ENCODE measurements at places on chromosomes 16 and 17.

DNA sequence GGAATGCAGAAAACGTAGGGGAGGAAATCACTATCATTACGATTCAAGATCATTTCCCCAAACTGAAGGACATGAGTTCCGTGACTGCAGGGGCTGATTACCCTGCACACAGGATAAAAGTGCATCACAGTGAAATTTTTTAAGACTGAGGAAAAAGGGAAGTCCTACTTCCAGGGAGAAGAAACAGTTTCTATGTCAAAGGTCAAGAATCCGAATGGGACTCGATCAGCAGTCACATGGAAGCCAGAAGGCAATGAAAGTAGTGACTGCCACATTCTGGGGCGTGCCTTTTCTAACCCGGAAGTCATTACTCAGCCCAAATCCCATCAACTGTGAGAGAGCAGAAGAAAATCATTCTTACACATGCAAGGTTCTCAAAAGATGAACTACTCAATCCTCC is 12.1 kb downstream of the ZZEF1 start:
- DNase-seq: no peak

DNA sequence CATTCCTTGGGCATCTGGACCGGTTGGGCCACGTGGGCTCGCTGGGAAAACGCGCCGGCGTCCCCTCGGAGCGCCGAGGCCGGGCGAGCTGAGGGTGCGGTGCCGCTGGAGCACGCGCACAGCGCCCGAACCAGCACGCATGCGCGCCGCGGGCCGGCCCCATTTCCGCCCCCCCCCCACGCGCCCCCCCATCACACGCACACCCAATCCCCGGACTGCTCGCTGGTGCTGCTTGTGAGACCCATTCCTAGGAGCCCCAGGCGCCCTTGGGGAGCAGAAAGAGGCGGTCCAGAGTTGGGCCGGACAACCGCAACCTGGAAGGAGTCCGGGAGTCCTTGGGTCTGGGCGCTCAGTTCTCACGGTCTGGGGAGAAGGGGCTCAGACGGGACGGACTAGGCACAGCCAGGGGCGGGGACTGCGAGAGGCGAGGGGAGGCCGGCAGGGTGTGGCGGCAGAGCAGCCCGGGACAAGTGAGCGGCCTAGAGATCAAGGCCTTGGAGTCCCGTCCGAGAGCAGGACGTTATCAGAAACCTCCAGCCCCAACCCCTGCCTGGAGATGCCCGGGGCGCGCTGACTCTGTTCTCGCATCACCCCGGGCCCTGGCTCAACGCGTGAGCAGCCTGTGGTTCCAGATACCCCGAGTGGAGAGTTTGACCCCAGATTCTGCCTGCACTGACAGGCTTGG is 6.0 kb upstream of the CBX8 start:
- DNase-seq: no peak

DNA sequence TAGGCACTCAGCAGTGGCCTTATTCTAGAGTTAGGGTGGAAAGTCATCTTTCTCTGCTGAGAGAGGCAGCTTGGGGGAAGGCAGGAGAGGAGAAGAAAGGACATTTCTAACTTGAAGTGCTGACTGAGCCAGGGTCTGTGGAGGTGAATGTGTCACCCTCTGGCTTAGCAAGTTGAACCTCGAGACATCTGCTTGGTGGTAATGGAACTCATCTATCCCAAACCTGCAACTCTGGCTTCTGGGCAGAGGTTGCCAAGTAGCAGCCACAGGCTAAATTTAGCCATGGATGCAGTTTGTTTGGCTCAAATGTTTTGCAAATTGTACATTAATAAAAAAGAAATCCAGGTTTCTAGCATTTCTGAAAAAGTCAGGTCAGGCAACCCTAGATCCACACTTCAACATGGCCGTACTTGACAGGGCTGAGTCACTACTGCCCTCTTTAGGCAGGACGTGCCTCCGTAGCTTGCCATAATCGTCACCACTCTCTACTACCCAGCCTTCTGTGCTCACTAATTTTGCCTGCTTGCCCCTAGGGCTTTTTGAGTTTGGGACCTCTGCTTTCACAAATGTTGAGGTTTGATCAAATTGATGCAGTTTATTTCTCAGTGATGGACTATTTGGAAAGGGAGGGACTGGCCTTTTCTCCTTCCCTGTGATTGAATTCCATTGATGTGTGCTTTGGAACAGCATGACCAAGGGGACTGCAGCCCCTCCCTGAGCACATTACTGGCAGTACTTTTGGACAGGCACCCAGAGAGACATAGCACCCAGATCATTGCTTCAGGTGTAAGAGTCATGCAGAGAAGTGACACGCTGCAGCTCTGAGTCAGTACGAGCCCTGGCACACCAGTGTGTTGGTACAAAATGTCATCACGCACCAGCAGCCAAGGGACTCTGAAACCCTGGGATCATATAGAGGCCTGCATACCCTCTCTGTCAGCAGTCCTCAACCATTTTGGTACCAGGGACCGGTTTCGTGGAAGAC is 5.2 kb downstream of the CDH13 start:
- DNase-seq: no peak

DNA sequence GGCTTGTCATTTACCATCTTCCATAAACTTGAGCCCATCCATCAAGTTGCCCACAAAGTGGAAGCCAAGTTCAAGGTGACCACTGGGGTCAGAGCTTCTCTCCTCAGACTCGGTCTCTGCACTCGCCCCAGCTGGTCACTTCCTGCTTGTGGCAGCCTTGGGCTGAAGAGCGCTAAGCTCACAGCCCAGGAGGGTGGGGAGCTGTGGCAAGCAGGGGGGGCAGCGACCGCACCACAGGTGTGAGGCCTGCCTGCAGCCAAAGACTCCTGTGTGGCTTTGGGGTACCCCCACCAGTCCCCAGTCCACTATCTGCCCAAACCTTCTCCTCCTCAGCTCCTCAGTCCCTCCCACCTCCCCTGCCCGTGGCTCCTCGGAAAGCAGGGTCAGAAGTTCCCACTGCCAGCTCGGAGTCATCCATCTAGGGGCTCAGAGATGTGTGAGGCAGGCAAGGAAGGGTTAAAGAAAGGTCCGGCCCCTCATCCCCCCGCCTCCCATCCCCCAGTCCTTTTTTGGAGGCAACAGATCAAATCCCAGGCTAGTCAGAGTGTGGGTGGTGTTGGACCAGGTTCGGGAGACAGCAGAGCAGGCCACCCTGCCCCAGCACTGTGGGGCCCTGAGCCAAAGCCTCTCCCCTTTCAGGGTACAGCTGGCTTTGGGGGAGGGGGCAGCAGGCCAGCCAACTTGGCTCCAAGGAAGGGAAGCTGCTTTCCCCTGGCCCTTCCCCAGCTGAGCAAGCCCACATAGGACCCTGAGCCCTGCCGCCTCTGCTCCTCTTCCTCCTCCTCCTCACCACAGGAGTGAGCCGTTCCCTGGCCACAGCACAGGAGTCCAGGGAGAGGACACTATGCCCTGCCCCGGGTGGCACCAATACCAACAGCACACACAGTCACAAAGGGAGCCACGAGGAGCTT is 3.2 kb downstream of the CSF3 start:
- no peak for DNase-seq

- DNase-seq: no peak
Observed at GRCh38 chr17:41354536-41354935, 3.9 kb upstream of the KRT33A start.

GRCh38 chr16:46746821-46747776 is 1.0 kb downstream of the MYLK3 start:
- DNase-seq: no peak

GRCh38 chr17:56887105-56887504 is 26.7 kb downstream of the TRIM25 start:
- DNase-seq: no peak

DNA sequence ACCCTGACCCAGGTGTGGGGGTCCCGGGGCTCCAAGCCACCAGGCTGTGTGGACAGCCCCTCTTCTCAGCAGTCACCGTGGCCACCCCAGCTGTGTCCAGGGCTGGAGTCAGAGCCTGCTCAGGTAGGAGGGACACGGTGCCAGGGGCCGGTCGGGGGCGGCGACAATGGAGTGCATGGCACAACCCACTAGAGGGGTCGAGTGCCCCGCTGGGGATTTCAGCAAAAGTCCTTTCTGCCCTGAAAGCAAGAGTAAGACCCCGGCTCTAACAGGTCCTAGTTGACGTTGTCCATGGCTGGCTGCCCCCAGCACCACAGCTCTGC is 11.3 kb downstream of the UTS2R start:
- DNase-seq: no peak

- no peak for DNase-seq
Observed at GRCh38 chr16:71954699-71955195, 45.5 kb downstream of the PKD1L3 start.

- DNase-seq: peak; percentile 62
Observed at GRCh38 chr17:10618202-10618635, 38.9 kb downstream of the MYH3 start.

- no peak for DNase-seq
Observed at GRCh38 chr17:73432624-73433190, 120.9 kb upstream of the CDC42EP4 start.

DNA sequence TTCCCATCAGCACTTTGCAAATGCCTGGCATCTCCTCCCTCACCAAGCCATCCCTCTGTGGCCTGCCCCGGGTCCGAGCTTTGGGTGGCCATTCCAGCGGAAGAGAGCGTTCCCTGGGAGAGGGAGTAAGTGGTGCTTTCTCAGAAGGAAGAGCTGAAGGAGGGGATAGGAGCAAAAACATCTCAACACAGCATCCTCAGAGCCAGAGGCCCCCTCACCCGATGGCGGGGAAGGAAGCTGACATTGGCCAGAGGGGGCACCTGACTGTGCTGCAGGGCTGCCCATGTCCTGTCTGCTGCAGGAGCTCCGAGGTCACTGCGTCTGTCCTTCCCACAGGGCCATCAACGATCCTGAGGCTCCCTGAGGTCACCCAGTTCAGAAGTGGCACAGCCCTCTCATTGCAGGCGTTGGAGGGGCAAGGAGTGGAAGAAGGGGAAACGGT is 427 bp upstream of the TLCD3B start:
- no peak for DNase-seq

DNA sequence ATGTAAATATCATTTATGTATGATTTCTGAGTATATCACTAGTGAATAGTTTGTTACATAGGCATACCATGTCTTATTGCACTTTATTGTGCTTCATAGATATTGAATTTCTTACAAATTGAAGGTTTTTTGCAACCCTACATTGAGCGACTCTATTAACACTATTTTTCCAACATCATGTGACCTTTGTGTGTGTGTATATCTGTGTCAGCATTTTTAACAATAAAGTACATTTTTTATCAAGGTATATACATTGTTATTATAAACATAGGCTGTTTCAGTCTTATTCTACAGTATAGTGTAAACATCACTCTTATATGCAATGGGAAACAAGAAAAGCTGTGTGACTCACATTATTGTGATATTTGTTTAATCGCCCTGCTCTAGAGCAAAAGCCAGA is 1944.9 kb downstream of the TP53TG3F start:
- DNase-seq: no peak

GRCh38 chr17:64497565-64498035 is 746 bp upstream of the POLG2 start:
- DNase-seq: no peak

DNA sequence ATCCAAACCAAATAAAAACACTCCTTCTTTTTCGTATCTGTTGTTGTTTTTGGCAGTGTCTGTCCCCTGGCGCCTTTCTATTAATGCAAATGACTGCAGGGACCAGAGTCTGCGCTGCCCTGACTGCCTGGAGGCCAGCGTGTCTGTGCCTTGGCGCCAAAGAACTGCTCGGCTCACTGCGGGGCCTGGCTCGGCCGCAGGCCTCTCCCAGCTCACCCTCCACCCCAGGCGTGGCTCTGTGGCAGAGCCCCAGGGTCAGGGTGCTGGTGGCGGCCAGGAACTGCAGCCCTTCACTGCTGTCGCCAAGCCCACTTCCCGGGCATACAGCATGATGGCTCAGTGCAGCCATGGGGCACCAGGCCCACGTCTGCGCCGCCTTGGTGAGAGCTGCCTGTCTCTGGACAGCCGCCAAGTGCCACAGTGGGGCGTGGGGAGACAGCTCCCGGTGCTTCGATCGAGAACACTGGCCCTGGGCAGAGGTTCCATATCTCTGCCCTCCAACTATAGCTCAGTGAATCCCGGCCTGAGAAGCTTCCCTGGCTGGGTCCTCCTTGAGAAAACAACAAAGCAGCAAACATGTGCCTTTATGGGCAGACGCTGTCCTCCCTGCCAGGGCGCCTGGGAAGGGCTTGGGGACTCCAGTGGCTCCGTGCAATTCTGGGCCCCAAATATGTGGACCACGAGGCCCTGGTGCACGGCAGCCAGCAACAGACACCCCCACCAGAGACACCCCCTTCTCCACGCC is 11.1 kb downstream of the CANT1 start:
- peak; percentile 46 for DNase-seq

DNA sequence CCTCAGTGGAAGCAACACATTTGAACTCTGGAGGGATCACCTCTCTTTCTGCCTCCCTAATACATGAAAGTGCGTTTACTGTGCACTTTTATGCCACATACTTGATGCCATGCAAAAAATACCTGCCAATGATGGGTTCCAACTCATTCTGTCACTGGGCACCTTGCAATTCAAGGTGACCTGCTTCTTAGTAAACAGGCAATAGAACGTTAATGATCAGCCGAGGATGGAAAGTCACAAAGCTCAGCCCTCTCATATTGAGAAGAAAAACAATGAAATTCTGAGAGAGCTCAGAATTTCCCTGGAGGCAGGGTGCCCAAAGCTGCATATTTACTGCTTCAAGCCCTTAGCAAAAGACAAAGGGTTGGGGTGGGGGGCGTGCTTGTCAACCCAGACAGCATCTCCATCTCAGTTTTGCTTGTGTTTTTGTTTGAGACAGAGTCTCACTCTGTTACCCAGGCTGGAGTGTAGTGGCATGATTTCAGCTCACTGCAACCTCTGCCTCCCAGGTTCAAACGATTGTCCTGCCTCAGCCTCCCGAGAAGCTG is 23.2 kb downstream of the LITAF start:
- DNase-seq: no peak

GRCh38 chr17:28527859-28528258 is 21.7 kb downstream of the FOXN1 start:
- DNase-seq: no peak

- DNase-seq: peak; percentile 93
Observed at GRCh38 chr16:57810197-57811031, 8.1 kb upstream of the KIFC3 start.

DNA sequence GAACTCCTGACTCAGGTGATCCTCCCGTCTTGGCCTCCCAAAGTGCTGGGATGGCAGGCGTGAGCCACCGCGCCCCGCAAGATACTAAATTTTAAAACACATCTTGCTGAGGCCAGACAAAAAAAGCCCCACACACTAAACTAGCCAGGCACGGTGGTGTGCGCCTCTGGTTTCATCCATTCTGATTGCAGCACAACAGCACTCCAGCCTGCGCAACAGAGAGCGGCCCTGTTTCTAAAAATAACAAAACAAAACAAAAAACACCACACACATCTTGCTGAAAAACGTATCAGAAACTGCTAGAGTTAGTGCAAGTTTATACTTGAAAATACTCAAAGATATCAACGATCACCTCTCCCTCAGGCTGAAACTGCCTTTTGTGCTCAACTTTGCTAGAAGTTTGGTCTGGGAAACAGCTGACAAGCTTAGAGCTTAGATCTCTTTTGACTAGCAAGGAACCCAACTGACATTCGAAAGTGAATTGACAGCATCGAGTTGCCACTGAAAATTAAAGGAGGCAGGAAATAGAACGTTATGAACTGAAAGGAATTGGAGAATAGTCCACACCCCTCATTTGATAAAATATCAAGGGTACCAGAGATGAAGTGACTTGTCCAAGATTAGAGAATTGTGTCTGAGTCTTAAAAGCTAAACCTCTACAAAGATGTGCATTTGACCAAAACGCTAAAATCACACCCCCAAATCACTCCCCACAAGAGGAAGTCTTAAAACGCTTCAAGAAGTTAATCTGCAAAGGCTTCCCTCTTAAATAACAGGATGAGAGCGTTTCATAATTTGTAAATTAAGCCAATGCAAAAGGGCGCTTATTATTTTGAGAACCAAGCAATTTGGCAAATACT is 908 bp downstream of the COG4 start:
- DNase-seq: no peak

Data from left lobe of liver (tissue), 2 donors.